ENCODE measurements at places on chromosomes 4 and X.

GRCh38 chr4:144663834-144664475, 18.0 kb downstream of the HHIP start:
- no peak for DNase-seq

DNA sequence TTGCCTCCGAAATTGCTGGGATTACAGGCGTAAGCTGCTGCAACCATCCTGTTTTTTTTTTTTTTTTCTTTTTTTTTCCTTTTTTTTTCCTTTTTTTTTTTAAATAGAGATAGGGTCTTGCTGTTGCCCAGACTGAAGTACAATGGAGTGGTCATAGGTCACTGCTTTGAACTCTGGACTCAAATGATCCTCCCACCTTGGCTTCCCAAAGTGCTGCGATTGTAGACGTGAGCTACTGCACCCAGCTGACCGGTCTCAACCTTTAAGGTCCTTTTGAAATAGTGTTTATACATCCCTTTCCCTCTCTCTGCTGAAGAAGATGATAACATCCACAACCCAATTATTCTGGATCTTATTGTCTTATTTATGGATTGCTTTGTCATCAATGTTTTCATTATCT, 548.7 kb downstream of the GBA3 start:
- no peak for DNase-seq

DNA sequence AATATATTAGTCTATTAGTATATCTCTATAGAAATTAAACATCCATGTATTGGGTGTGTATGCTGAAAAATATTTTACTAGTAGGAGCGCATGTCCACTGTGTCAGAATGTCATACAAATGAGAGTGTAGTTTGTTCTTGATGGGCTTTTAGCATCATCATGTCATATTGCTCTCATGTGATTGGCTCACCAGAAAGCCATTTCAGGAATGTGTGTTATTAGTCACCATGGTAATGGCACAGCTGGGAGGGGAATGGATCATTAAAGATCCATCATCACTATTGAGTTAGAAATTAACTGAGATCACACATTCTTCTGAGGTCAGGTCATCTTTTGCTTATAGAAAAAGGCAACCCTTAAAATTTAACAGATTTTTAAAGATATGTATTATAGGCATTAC, 77.3 kb downstream of the PHEX start:
- peak; percentile 45 for DNase-seq

GRCh38 chr4:160514126-160514525, 1411.2 kb downstream of the RAPGEF2 start:
- DNase-seq = no peak

GRCh38 chr4:64559571-64559970, 150.3 kb upstream of the TECRL start:
- DNase-seq = no peak

DNA sequence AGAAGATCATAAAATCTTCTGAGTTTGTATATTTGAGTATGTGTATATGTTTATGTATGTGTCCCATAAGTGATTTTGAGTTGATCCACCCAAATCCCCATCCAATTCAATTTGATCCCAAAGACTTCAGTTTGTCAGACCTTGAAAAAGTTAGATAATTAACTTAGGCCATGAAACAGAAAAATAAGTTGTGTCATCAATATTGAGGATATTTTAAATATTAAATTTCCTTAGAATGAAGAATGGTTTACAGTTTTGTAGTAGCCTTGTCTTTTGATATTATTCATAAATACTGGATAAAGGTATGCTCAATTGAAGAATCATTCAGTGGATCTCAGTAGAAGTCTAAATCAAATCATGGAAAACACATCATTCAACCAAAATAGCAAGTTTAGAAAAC, 864.4 kb upstream of the INTU start:
- DNase-seq = no peak

- DNase-seq = peak; percentile 62
These were observed 119.2 kb downstream of the IRF2 start for GRCh38 chr4:184355111-184355604.

GRCh38 chr4:163392328-163392727, 48.6 kb downstream of the NPY5R start:
- DNase-seq = no peak

- peak; percentile 53 for DNase-seq
These were observed 243.8 kb upstream of the JADE1 start for GRCh38 chr4:128565565-128566186.

DNA sequence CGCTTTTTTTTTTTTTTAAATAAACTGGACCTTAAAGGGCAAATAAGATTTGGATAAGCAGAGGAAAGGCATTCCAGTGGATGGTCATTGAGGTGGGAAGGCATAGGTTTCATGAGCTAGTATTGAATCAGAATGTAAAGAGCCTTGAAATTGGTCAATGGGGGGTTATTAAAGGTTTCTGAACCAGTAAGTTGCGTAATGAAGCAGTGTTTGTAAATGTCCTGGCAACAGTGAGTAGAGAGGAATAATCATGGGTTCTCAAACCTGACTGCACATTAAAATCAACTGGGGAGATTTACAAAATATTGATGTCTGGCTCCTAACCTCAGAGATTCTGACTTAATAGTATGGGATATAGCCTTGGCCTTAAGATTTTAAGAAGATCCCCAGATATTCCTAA, 23.2 kb upstream of the AMOT start:
- no peak for DNase-seq

GRCh38 chr4:5184606-5185005, 133.3 kb downstream of the STK32B start:
- DNase-seq = no peak

DNA sequence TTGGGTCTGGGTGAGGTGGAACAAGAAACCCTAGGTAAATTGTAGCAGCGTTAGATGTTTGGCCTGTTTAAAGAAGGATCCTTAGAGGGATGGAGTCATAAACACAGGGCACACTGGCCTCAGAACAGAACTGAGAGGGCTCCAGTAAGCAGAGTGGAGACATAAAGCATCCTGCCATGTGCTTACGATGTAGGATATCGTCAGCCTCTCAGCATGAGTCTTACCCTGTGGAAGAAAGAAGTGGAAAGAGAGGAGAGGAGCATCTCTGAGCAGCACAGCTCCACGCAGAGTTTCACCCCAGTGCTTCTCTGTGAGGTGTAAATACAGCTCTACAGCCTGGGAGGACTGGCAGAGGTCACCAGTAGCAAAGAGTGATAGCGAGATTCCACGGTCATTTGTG, 27.8 kb upstream of the SORBS2 start:
- no peak for DNase-seq

- no peak for DNase-seq
These were observed 26.2 kb upstream of the PNPLA4 start for GRCh38 chrX:7953446-7953845.

- no peak for DNase-seq
These were observed 106.3 kb downstream of the GC start for GRCh38 chr4:71677568-71677967.

GRCh38 chrX:4690521-4690920, 977.1 kb upstream of the PRKX start:
- no peak for DNase-seq

DNA sequence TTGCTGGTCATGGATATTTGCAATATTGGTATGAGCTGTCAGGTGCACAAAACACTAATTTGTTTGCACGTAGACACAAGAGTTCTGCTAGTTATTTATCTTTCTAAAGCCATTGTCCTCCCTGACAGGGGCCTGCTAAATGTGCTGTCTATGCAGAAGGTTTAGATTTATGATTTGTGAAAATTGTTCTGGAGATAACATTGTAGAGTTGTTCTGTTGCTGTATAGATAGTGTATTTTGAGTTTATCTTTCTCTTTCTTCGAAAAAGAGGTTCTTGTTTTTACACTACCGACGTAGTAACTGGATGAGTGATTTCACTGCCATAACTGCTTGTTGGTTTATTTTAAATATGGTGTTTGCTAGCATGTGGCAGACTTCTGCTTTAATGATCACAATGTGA, 28.5 kb upstream of the FGG start:
- no peak for DNase-seq

DNA sequence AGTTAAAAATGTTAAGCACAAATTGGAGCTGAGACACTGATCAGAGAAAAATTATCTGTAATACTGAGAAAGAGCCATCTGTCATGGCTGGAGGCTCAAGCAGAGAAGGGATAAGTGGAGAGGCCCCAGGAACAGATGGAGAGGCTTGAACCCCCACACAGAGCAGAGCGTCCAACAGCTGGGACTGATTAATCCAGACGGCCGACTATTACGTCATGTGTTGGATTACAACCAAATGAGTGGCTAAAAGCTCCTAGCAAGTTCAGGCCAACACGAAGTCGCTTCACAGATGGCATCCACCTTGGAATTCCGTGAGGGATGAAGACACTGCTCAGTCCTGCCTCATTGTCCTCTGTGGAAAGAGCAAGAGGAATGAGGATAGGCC, 57.7 kb upstream of the ATXN3L start:
- DNase-seq = peak; percentile 99

GRCh38 chrX:103586314-103586646, 965 bp downstream of the TCEAL4 start:
- DNase-seq = no peak

- DNase-seq = no peak
These were observed 48.0 kb downstream of the SEPTIN11 start for GRCh38 chr4:76997532-76997931.

- DNase-seq = no peak
These were observed 172.8 kb downstream of the ATG4A start for GRCh38 chrX:108264376-108264775.

DNA sequence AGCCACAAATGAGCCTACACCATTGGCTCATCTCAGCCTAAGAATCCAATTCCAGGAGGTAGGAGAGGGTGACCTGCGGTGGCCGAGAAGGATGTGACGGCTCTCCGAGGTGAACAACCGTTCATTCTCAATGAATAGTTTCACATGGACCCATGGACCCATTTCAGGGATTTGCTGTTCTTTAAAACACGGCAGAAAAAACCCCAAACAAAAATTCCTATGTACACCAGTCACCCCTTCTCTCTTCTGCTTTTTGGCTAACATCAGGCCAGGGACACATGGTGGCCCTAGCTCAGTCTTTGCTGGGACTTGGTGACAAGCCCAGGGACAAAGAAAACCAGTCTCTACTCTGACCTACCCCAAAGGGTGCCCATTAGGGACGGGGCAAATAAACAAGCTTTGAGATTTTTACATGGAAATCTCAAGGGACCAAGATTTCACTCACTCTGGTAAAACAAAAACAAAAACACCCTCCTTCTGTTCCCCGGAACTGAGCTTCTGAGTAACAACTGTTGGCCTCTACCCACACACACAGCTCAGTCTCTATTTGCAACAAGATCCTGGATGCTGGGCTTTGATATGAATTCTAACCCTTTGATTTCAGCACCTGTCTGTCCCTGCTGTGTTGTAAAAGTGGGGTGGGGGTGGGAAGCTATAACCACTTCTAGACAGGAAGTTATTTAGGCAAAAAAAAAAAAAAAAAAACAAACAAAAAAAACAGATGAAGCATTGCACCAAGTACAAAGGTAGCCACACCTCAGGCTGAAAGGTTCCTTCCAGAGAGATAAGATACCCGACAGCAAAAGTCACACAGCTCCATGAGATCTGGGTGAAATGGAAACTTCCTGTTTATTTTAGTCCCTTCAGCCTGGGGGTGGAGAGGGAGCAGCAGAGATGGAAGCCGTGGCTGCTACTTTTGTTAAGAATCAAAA, 49.0 kb downstream of the DDX3X start:
- DNase-seq = no peak

DNA sequence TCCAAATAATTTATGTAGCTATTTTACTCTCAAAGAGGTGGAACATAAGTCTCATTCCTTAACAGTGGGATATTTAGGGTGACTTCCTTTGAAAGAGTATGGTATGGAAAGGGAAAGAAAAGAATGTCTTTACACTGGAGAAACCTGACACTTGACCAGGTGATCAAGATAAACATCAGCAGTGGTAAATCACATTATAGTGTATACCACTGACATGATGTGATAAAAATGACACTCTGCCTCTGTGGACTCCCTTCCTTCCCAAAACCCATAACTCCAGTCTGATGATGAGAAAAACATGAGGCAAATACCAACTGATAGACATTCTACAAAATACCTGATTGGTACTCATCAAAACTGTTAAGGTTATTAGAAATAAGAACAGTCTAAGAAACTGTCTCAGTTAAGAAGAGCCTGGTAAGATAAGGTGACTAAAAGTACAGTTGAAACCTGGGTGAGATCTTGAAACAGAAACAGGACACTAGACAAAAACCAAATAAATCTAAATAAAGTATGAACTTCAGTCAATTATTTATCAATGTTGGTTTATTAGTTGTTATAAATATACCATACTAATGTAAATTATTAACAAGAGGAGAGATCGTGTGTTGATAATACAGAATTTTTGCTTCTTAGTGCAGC, 144.2 kb upstream of the PCDH18 start:
- DNase-seq = no peak

GRCh38 chrX:34426334-34426733, 230.8 kb downstream of the TMEM47 start:
- DNase-seq = no peak

DNA sequence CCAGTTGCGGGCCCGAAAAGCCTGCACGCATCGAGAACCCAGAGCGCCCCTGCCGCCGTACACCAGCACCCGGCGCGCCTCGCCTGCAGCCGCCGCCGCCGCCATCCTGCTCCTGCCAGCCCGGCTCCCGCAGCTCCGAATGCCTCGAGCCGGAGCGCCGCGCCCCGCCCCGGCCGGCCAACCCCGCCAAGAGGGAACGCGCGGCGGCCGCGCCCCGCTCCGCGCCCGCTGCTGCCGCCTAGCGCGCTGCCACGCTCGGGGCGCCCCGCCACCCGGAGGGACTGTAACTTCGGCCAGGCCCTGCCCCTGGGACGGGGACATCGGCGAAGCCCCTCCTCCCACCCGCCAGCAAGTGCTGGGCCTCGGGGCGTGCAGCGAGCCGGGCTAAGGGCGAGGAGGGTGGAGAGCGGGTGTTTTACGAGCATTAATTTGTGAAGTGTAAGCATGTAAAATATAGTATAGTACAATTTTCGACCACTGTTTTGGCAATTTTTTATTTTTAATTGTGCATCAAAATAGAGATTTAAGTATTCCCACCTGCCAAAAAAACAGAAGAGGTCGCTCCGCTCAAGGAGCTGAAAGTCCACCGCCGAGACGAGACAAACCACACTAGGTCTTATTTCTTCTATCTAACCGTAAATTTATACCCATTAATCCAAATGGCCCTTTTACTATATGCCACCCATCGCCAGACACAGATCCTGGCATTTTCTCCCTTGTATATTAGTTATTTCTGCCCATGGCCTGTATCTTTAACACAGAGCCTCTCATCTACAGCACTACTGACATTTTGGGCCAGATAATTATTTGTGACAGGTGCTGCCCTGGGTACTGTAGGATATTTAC, at the start of gene QDPR:
Gene QDPR, minus strand, starts transcription at position 141 of the 846 bp plus-strand sequence. Its CDS starts 36 bp downstream, at position 105.
- peak; percentile 86 for DNase-seq

- DNase-seq = no peak
These were observed 47.9 kb downstream of the FAM13A start for GRCh38 chr4:89009115-89009514.

GRCh38 chr4:74202062-74202586, 44.2 kb downstream of the MTHFD2L start:
- no peak for DNase-seq

- DNase-seq = no peak
These were observed 425.4 kb downstream of the SLITRK2 start for GRCh38 chrX:146243041-146243440.

DNA sequence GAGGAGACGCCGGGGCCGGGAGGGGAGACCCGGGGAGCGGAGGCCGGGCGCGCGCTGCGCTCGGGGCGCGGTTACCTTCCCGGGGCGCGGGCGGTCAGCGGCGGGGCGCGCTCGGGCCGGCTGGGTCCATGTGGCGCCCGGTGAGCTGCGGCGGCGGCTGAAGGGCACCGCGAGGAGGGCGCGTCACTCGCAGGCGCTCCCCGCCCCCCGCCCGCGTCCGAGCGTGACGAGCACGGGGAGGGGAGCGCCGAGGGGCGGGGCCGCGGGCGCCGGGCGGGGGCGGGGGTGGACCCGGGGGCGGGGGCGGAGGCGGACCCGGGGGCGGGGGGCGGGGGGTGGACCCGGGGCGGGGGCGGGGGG, at the start of gene CPLX1:
Gene CPLX1, minus strand, starts transcription at position 159 of the 360 bp plus-strand sequence. CDS start 1,607 bp downstream, outside the sequence.
- no peak for DNase-seq

All from SJCRH30 (cell line).